ENCODE measurements at places on chromosomes 11 and 22.

DNA sequence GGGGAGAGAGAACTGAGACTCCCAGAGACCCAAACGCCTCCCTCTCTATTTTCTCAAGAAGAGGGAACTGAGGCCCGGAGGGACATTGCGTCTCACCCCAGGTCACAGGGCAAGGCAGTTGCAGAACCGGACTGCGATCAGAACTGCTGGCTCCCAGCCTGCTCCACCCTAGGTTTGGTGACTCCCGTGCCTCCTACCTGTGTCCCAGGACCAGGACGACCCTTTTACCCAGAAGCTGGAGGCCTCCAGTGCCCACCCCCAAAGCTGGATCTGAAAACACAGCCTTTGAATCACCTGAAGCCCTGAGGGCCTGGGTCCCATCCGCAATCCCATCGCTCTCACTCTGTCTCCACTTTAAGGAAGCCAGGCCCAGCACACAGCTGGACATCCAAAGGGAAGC is 1.4 kb downstream of the GSTT4 start:
- DNase-seq, result no peak

- no peak for DNase-seq
Observed at GRCh38 chr11:19520681-19521080, 192.0 kb upstream of the NAV2 start.

GRCh38 chr11:17601256-17601671 is 54.2 kb downstream of the OTOG start:
- DNase-seq, result no peak

GRCh38 chr11:131666006-131666405 is 295.6 kb downstream of the NTM start:
- no peak for DNase-seq

- no peak for DNase-seq
Observed at GRCh38 chr11:14350215-14350614, 8.8 kb downstream of the RRAS2 start.

DNA sequence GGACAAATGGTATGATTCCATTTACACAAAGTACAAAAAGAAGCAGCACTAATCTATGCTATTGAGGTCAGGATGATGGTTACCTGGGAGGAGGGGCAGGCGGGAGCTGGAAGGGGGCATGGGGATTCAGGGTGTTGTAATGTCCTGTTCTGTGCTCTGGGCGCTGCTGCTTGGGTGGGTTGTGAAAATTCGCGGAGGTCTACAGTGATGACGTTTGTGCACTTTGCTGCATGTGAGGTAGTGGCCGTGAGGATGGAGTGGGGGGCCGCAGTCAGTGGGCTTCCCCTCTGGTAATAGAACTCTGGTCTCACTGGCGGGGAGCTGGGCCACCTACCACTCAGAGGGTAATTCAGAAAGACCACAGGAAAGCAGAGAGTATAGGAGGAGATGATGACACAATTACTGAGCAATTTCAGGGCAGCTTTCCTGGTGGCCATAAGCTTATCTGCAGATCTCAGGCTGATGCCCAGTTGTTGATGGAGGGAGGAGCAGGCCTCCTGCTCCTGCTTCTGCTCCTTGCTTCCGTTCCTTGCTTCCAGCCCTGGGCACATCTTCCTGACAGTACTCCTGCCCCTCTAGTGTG is 121.5 kb downstream of the CEP164 start:
- DNase-seq, result no peak

DNA sequence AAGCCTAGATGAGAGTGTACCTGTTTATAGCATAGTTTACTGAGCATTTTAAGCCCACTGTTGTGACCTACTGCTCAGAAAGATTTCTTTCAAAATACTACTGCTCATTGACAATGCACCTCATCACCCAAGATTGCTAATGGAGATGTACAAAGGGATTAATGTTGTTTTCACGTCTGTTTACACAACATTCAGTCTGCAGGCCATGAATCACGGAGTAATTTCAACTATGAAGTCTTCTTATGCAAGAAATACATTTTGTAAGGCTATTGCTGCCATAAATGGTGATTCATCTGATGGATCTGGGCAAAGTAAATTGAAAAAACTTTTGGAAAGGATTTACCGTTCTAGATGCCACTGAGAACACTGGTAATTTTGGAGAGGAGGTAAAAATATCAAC is 112.9 kb downstream of the KIF18A start:
- no peak for DNase-seq

DNA sequence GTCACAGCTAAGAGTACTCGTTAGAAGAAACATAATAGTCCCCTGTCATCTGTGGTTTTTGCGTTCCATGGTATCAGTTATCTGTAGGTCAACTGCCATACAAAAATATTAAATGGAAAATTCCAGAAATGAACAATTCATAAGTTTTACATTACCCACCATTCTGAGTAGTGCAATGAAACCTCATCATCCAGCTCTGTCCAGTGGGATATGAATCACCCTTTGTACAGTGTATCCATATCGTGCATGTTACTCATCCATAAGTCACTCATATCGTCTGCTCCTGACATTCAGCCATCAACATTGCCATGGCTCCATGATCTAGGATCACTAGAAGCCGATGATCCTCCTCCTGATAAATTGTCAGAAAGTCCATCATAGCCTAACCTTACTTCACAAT is 174.9 kb upstream of the C11orf87 start:
- no peak for DNase-seq
